ENCODE measurements at places on chromosomes 2 and 18. TPM values are rescaled to one million over a fixed set of nuclear protein-coding genes. Genes with fewer than 3 reads are reported as not detected.

Gene BCL11A
- 9.6 TPM for total RNA-seq

Gene MAP2
- 2.1 TPM for total RNA-seq

DNA sequence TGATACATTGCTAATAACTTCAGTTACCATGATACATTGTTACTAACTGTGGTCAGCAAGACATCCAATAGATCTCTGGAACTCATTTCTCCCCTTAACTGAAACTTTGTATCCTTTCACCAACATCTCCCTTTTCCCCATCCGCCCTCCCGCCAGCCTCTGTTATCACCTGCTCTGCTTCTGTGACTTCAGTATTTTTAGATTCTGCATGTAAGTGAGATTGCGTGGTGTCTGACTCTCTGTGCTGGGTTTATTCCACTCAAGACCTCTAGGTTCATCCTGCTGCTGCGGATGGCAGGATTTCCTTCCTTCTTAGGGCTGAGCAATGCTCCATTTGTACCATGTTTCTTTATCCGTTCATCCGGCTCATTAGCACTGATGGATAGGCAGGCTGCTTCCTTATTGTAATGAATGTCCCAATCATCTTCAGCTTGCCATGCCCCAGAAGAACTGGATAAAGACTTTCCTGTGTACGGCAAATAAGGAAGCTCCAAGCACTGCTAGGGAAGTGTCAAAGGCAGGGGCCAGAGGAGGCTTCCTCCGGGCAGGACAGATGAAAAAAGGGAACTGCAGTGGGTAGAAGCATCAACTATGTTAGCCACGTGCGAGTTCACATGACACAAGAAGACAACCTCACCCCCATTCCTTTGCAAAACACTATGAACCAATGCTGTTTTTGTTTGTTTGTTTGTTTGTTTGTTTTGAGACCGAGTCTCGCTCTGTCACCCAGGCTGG, 113.4 kb downstream of the EIPR1 start:
- DNase-seq: peak; percentile 22
- peaks cover 2% of the 10 kb centered on the region for H3K27me3 ChIP-seq
- peaks cover 31% of the 10 kb centered on the region for H3K4me1 ChIP-seq
- peak overlapping the region; percentile 33 for H3K4me3 ChIP-seq
- peaks cover 8% of the 10 kb centered on the region for H3K36me3 ChIP-seq

Gene CYTIP
- total RNA-seq: not detected

GRCh38 chr18:74478880-74479279, 17.3 kb upstream of the CNDP2 start:
- H3K4me1 ChIP-seq: no peaks in the 10 kb centered on the region
- no peak overlapping the region for H3K4me3 ChIP-seq
- no peak for DNase-seq
- H3K36me3 ChIP-seq: no peaks in the 10 kb centered on the region

- no peak overlapping the region for H3K27ac ChIP-seq
- no peak overlapping the region for H3K4me3 ChIP-seq
- H3K36me3 ChIP-seq: no peaks in the 10 kb centered on the region
- DNase-seq: no peak
These were observed 11.2 kb upstream of the NABP1 start for GRCh38 chr2:191666732-191667131.

DNA sequence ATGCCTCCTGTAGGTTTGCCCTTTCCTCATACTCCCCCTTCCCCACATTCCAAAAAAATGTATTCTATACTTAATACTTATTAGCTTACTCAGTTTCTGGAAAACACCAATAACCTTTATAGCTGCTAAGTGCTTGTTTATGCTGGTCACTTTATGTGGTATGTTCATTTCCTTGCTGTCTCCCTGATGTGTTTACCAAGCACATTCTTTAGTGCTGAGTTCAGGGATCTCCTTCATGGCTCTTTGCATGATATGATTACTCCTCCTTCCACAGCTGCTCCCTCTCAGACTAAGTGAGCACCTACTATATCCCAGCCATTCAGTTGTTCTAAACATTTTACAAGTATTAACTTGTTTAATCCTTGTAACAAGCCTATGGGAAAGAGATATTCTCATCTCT, 698.3 kb upstream of the FANCL start:
- no peaks in the 10 kb centered on the region for H3K4me1 ChIP-seq
- no peak overlapping the region for H3K4me3 ChIP-seq
- DNase-seq: no peak
- peaks cover 4% of the 10 kb centered on the region for H3K36me3 ChIP-seq

Gene TMEM163
- 150 TPM for total RNA-seq

DNA sequence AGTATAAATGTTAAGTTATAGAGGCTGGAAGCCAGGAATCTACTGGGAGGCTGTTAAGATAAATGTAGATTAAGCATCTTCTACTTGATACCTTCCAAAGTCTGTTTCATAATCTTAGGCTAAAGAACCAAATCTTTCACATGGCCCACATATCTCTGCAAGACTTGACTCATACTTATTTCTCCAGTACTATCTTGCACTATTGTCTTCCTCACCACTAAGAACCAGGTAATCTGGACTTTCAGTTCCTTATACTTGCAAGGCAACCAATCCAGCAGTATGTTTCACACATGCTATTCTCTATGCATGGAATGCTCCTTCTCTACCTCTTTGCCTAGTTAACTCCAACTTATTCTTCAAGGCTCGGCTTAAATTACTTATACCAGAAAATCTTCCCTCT, 62.2 kb downstream of the RBMS1 start:
- H3K36me3 ChIP-seq: peaks cover 19% of the 10 kb centered on the region
- no peak for DNase-seq
- H3K27me3 ChIP-seq: peaks cover 2% of the 10 kb centered on the region
- H3K4me3 ChIP-seq: no peak overlapping the region
- H3K4me1 ChIP-seq: peaks cover 23% of the 10 kb centered on the region
- H3K27ac ChIP-seq: no peak overlapping the region

Gene PDCL3
- total RNA-seq: 15.0 TPM

Gene HOXD3
- 4.1 TPM for total RNA-seq

DNA sequence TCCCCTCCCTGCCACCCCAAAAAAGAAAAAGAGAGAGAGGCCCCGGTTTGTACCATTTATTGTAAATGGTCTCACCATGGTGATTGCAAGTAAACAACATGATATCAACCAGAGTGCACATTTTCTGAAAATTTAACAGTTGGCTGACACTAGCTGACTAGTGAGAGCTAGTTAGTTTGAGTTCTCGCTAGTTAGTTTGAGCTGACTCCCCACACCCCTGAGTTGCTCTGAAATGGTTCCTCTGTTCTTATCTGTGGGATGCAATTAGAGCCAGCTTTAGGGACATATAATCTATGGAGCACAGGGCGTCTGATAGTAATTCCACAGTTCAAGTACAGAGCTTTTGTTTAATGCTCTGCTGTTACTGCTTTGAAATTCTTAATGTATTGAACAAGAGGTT, 13.1 kb downstream of the CASP10 start:
- peaks cover 16% of the 10 kb centered on the region for H3K4me1 ChIP-seq
- no peaks in the 10 kb centered on the region for H3K27me3 ChIP-seq
- H3K27ac ChIP-seq: no peak overlapping the region
- no peak for DNase-seq

DNA sequence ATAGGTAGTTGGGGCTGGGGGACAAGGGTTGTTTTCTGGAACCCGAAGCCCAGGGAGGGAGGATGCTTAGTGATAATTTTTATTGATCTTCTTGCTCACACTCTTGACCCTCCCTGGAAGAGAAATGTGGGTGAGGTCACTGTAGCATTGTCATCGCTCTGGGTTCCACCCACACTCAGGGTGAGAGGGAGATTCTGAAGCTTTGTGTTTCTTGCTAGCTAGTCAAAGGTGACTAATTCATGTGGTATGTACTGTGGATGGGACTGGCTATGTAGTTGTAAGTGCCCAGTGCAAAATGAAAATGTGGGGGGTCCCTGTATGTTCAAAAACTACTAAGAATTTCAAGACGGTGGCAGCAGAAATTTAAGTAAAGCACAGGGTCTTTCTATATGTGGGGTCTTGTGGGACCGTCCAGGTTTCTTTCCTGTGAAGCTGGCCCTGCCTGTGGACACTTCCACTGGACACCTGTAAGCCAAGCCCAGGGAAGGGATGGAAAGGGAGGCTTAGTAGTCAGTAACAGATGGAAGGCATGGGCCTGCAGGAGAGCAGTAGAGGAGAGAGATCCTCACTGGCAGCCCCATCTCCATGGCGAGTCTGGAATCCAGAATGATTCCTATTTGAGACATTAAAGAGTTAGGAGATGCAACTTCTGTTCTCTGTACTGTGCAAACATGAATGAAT, 35.0 kb downstream of the TSN start:
- peaks cover 25% of the 10 kb centered on the region for H3K4me1 ChIP-seq
- no peak overlapping the region for H3K4me3 ChIP-seq
- H3K27me3 ChIP-seq: peaks cover 2% of the 10 kb centered on the region
- no peak for DNase-seq
- no peaks in the 10 kb centered on the region for H3K36me3 ChIP-seq
- H3K27ac ChIP-seq: peak overlapping the region; percentile 95

- DNase-seq: no peak
- peaks cover 5% of the 10 kb centered on the region for H3K27me3 ChIP-seq
- H3K36me3 ChIP-seq: peaks cover 36% of the 10 kb centered on the region
- H3K27ac ChIP-seq: no peak overlapping the region
- peaks cover 56% of the 10 kb centered on the region for H3K4me1 ChIP-seq
- H3K4me3 ChIP-seq: peak overlapping the region; percentile 77
These were observed 29.0 kb downstream of the SLC1A4 start for GRCh38 chr2:65018141-65018582.

DNA sequence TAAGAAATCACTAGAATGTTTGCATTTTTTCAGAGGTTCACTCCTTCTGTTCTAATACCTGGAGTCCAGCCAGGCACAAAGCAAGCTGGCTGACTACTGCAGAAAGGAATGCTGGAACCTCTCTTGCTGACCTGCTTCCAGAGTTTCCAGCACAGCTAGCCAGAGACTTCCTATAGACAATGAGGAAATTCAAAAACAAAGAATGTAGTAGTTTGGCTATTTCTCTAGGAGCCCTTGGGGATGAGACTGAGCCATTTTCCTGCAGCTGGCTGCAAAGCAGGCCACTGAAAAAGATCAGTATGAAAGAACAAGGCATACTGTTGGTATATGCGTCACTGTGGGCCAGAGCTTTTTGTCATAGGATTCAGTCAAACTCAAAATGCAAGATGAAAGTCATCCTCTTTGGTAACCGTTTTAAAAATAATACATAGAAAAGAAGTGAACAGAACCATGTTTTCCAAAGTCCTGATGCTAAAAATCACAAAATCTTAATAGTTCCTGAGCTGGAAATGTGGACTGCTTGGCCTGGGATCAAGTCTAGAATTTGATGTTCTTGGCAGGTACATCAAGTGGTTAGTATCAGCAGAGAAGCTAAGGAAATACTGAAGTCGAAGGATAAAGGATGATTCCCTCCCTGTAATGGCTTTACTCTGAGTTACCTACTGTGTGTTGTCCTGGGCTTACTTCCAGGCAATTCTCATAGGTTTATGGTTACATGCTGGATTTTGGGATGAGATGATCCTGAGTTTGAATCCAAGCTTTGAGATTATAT, 9.0 kb upstream of the DSEL start:
- H3K36me3 ChIP-seq: no peaks in the 10 kb centered on the region
- no peak overlapping the region for H3K27ac ChIP-seq
- no peak overlapping the region for H3K4me3 ChIP-seq
- H3K27me3 ChIP-seq: no peaks in the 10 kb centered on the region
- H3K4me1 ChIP-seq: peaks cover 12% of the 10 kb centered on the region
- DNase-seq: no peak

DNA sequence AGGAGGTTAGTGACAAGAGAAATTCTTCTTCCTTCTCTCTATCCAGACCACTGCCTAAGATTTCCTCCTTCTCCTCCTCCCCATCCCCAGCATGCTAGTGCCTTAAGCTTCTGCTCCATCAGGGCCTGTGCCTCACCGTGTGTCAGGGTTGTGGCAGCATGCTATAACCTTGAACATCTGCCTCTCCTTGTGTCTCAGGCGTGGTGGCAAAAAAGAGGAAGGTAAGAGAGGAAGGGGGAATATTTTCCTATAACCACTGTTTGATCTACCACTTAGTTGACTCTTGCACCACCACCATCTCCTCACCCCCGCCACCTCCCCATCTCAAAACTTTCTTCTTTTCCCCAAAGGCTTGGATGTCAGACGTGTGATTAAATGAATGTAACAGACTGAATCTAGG, 38.3 kb upstream of the PEX13 start:
- H3K27me3 ChIP-seq: peaks cover 2% of the 10 kb centered on the region
- H3K27ac ChIP-seq: no peak overlapping the region
- H3K4me1 ChIP-seq: no peaks in the 10 kb centered on the region

DNA sequence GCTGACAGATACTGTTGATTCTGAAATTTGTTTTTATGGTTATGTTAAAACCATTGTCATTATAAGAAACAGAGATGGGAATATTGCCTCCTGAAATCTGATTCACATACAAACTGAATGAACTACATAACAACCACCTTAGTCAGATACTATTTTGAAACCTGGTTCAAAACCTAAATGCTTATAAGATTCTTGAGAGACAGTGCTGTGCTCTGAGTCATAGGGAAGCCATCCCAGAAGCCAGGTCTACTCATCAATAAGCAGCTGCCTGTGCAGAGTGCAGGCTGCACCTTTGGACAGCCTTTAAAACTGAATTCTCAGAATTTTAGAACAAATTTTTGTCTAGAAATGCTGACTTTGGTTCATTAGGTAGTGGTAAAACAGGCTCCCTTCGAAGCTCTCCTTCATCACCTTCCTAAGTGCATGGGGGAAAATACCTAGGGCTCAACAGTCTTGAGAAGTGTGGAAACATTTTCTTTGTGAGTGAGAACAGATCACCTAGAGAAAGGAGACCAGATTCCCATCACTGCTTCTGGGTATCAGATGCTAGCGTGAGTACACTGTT, at the start of gene SERPINB7:
Gene SERPINB7 (plus strand): TSS at position 253 of the 565 bp plus-strand sequence. CDS start 6,955 bp downstream, outside the sequence.
- DNase-seq: no peak
- no peaks in the 10 kb centered on the region for H3K36me3 ChIP-seq

Gene MRPL19
- total RNA-seq: 40.1 TPM

GRCh38 chr18:22223254-22223964, 54.0 kb downstream of the GATA6 start:
- no peaks in the 10 kb centered on the region for H3K27me3 ChIP-seq
- H3K27ac ChIP-seq: no peak overlapping the region
- no peak overlapping the region for H3K4me3 ChIP-seq
- peaks cover 15% of the 10 kb centered on the region for H3K4me1 ChIP-seq
- H3K36me3 ChIP-seq: no peaks in the 10 kb centered on the region
- DNase-seq: no peak

GRCh38 chr2:24830351-24830750, 37.1 kb downstream of the CENPO start:
- DNase-seq: no peak
- peaks cover 19% of the 10 kb centered on the region for H3K27me3 ChIP-seq
- H3K36me3 ChIP-seq: peaks cover 31% of the 10 kb centered on the region
- H3K27ac ChIP-seq: no peak overlapping the region
- H3K4me1 ChIP-seq: peaks cover 24% of the 10 kb centered on the region
